Left ventricle myocardium inferior (tissue), 1 donor: ENCODE measurements at places on chromosomes 6 and 20.

GRCh38 chr20:63935447-63935846 lies 20.8 kb downstream of the UCKL1 start:
- DNase-seq: no peak

- no peak for DNase-seq
Measured at GRCh38 chr6:163863565-163863964, 449.0 kb downstream of the QKI start.

DNA sequence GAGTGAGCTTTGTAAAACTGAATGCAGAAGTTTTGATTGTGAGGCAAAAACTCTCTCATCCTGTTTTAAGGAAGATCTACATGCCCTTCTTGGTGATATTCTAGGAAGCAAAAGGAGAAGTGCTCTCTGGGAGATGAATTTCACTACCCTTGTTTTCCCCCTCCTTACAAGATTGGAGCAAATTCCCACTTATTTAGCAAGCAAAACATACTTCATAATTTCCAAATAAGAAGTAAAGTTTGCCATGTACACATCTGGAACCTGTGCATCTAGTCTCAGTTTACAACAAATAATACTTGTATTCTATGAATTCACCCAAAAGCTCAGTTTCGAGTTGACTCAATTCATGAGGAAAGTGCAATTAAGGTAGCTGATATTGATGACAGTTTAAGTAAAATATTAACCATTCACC lies 27.6 kb upstream of the IFNGR1 start:
- no peak for DNase-seq

- DNase-seq: no peak
Measured at GRCh38 chr6:152135755-152136448, 328.4 kb downstream of the ESR1 start.

GRCh38 chr6:112603726-112604125 lies 256.6 kb downstream of the RFPL4B start:
- DNase-seq: no peak

- peak; percentile 65 for DNase-seq
Measured at GRCh38 chr6:30955367-30956042, 14.7 kb downstream of the MUCL3 start.

DNA sequence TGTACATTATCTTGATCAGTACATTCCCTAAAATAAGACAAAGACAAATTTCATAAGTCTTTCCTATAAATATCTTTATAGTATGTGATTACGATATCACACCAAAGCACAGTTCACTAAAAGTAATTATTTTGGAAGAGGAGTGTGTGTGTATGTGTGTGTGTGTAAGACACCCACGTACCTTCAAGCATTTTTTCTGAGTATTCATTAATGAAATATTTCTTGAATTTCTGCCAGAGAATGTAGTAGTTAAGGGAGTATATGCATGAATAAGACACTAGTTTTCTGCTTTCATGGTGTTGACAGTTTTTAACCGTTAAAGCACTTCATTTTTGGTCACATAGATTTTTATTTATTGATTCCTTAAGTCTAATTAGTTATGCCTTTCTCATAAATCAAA lies 36.8 kb downstream of the MANEA start:
- DNase-seq: no peak

DNA sequence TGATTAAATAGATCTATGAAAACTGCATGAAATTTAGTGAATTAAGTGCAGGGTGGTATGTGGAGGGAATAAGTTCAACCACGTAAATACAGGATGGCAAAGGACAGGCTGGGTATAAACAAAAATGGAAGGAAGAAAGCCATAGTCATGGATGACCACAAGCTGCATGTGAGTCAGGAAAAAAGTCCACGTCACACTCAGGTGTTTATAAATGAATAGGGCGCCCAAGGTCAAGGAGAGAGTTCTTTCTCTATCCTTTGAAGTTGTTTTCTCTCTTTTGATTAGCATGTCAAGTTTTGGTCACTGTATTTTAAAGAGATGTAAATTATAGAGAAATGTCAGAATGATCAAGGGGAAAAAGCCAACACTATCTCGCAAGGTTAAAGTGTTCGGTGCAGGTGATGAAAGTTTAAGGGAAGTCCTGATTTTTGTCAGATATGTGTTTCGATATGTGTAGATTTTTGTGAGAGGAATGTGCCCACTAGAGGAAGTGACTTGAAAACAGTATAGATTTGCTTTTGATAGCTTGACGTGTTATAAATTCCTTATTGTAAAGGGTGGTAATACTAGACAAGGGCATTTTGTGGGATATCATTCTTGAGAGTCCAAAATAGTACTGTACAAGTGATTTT lies 58.7 kb downstream of the MAP3K4 start:
- no peak for DNase-seq

DNA sequence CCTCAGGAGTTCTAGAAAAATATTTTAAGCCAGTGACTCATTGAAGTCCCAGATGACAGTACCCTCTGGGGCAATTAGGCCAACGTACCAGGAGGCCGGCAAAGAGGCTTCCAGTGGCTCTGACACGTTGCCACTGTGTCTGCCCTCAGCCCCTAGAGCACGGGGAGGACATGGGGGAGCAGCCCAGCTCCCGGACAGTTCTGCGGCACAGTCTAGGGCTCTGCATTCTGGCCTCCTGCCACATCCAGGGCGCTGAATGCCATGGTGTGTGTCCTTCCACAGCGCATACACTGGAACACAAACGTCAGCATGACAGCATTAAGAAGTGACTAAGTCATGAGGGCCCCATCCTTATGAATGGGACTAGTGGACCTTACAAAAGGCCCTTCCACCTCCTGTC lies 156.2 kb downstream of the RNASET2 start:
- DNase-seq: no peak

GRCh38 chr20:34547844-34548613 lies 10.5 kb upstream of the MAP1LC3A start:
- no peak for DNase-seq

GRCh38 chr20:39452583-39453340 lies 490.6 kb downstream of the DHX35 start:
- DNase-seq: no peak

DNA sequence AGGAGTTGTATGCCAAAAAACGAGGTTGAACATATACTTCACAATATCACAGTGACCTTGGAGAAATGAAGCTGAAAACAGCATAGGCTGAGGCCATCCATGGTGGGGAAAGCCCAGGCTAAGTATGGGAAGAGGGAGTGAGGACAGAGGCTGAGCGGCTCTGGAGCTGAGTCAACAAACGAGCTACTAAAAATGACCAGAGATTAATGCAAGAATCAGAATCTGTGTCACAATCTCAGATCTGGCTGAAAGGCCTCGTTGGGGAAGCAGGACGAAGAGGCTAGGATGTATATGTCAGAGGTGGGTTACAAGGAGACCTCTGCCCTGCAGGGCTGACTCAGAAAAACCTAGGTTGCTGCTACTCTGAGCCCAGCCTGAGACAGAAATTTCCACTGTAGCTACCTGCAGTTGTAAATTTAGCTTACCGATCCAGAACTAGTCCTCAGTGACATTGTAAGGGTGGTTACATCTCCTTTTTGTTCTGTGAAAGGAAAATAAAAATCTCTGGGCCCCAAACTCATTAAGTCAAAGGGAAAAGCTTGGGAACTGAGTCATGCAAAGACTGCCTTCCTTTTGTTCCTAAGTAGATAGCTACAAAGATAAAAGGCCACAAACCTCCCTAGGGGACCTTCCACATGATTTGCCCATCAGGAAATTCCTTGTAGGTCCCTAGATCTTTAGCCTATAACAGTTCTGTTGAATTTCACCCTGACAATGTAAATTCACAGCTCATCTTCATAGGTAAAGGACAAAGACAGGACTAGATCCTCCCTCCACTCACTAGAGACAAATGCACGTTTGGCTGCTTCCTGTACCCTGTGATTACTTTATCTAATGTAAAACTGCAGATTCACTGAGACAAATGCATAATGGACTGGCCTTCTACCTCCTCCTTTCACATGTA lies 8.5 kb upstream of the TUBB2A start:
- no peak for DNase-seq

DNA sequence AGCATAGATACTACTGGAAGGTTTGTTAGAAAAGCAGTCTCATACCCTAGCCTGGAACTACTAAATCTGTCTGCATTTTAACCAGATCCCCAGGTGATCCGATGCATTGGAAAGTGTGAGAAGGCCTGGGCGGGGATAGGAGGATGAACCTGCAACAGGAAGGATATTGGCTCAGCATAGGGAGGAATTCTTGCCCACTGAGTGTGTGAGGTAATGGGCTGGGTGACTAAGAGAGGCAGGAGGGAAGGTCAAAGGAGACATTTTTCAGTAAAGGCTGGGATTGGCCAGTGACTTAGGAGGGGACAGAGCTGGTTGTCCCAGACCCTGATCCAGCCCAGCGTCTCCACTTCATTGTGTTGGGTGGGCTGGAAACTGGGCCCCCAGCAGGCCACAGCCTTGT lies 191.0 kb upstream of the LRFN2 start:
- DNase-seq: no peak

DNA sequence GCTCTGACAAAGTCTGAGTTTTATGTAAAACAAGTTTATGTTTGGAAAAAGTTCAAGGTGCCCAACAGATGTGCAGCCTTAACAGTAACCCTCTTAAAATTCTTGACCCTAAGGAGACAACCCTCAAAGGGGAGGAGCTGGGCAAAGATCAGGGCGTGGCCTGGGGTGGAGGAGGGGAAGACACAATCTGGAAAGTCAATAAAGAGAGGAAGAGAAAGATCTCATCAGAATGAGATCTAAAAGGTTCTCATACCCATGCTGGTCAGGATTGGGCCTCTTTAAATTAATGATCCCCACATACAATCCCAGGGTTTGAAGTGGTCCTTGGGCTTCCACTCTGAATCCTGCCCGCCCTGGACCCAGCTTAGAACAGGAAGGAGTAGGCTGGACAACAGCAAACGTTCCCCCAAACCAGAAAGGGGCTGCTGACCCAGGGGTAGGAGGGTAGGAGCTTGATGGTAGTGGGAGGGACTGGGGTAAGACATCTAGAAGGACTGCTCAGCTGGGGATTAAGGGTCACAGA lies 33.0 kb downstream of the FOXP4 start:
- DNase-seq: no peak

- no peak for DNase-seq
Measured at GRCh38 chr6:121794630-121795029, 359.2 kb downstream of the GJA1 start.
